SW480 (cell line): ENCODE measurements at places on chromosomes 3 and 15.
A peak's percentile ranks its signal among the peaks of the same experiment; 100 is the strongest.

DNA sequence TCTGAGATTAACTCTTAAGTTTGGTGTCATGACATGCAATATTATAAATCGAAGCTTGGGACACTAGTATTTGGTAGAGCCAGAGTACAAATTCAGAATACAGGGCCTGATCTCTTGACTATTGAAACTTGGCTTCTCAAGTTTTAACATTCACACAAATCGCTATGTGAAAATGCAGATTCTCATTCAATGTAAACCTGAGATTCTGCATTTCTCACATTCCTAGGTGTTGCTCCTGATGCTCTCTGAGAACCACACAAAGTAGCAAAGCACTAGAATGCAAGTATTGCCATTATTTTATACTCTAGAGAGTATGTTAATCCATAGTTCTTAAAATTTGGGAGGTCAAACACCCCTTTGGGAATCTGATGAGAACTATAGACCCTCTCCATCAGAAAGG lies 47.9 kb downstream of the WDR49 start:
- no peak for DNase-seq

- DNase-seq, result no peak
These were observed 154.5 kb downstream of the FOXP1 start for GRCh38 chr3:71428841-71429596.

GRCh38 chr15:52481915-52482314 lies 46.8 kb downstream of the MYO5A start:
- DNase-seq, result peak; percentile 87

DNA sequence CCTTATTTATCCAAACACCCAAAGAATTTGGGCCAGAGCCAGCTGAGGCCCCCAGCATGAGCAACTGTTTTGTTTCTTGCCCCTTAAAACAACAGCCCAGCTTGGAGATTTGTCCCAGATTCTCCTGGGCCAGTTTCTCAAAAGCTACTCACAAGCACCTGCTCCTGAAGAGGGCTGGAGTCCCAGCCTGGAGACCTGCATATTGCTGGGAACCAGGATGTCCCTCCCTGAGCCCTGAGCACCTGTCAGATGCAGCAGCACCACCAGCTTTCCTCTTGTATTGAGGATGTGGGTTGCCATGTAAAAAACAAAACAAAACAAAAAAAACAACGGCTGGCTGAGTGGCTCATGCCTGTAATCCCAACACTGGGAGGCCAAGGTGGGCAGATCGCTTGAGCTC lies 7.0 kb upstream of the RFT1 start:
- DNase-seq, result no peak

DNA sequence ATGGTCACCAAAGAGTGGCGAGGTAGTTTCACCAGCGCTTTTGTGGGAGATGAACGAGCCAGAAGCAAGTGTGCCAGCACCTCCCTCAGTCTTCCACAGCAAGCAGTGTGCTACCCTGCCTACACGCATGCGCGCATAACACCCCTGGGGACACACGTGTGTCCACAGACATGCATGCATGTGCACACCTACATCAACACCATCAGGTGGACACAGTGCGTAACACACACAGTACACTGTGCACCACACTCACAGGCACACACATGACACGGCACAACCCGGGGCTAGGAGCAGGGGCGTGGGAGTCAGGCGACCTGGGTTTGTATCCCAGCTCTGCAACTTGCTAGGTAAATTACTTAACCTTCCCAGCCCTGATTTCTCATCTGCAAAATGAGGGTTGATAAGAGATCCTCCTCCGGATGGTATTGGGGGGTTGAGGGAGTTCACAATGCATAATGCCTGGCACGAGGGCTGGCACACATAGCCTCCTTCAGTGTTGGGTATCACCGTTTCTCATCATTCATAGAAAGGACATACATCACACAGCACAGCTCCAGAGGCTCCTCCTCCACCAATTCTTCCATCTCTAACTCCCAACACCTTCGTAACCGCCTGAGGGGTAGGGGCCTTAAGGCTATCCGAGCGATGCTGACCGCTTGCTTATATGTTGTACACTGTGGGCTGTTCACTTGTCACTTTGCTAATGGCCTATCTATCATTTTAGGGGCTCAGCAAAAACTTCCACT lies 174.9 kb downstream of the SMAD6 start:
- no peak for DNase-seq

- peak; percentile 25 for DNase-seq
These were observed 461.3 kb upstream of the NAALADL2 start for GRCh38 chr3:174397848-174398247.
